Lung microvascular endothelial cell (primary cell): ENCODE measurements at places on chromosomes 13 and 19. TPM values are rescaled to one million over a fixed set of nuclear protein-coding genes. Genes with fewer than 3 reads are reported as not detected.

GRCh38 chr13:32728327-32728726 is 142.1 kb downstream of the PDS5B start:
- no peak for DNase-seq

The FXYD3 gene
- not detected in 2 replicates for total RNA-seq

The CRLF1 gene
- not detected in 2 replicates for total RNA-seq

DNA sequence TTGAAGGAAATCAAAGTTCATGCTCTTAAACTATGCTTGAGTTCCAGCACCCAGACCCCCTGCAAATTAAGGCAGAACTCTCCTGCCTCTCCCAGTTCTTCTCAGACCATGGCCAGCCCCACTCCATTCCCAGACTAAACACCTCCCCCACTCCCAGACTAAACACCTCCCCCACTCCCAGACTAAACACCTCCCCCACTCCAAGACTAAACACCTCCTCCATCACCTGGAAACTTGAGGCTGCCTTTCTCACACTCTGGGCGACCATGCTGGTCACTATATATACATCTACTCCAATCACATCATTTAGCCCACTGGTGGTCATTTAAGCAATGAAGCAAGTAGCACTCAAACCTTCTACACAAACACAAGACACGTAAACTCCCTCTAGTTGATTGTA is 57.2 kb downstream of the CAB39L start:
- no peak for DNase-seq

DNA sequence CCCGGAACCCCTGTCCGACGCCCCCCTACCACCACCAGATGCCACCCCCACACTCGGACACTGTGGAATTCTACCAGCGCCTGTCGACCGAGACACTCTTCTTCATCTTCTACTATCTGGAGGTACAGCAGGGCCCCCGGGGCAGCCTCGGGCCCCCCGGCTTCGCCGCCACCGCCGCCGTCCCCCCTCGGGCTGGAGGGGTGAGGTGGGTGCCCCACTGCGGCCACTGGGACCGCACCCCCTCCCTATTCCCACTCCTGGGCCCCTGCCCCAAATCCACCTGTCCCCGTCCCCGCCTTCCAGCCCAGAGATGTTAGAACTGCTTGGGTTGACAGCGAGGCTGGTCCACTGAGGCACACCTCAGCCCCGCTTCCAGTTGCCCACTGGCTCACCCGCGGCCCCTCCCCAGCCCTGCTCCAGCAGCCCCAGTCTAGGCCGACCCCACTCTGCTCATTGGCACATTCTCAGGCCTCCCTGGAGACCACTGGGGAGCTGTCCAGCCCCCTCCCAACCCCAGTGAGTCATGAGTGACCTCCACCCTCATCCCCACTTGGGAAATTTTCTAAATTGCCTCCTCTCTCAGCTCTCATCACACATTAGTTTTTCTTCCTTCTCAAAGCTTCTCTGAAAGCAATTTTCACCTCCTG is 6.5 kb downstream of the LENG1 start:
- no peak for DNase-seq

DNA sequence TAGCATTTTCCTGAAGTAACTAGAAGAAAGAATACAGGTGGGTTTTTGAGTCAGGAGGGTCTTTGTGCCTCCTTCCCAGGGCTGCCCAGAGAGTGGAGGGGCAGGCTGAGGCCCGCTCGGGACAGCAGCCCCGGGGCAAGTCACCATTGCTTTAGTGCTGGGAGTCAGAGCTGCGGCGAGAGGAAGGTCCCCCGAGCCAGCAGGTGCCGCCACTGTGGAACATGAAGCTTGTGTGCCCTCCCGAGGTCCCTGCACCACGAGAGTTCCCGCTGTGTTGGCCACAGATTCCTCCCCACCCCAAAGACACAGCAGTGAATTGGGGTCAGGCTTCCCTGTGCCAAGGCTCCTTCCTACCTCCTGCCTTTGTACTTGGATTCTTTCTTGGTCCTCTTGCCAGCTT is 50.9 kb upstream of the TEX29 start:
- no peak for DNase-seq

The TPTE2 gene
- total RNA-seq, result not detected in 2 replicates

GRCh38 chr13:73189776-73190175 is 131.0 kb downstream of the KLF5 start:
- no peak for DNase-seq

GRCh38 chr13:108827646-108828045 is 198.2 kb downstream of the MYO16 start:
- no peak for DNase-seq

- DNase-seq, result peak; percentile 23
Measured at GRCh38 chr19:54430306-54431254, 15.3 kb downstream of the TTYH1 start.

The ZNF773 gene
- total RNA-seq, result 6.1 and 9.9 TPM in 2 replicates

GRCh38 chr13:51793570-51794271 is 10.2 kb downstream of the DHRS12 start:
- peak; percentile 36 for DNase-seq

DNA sequence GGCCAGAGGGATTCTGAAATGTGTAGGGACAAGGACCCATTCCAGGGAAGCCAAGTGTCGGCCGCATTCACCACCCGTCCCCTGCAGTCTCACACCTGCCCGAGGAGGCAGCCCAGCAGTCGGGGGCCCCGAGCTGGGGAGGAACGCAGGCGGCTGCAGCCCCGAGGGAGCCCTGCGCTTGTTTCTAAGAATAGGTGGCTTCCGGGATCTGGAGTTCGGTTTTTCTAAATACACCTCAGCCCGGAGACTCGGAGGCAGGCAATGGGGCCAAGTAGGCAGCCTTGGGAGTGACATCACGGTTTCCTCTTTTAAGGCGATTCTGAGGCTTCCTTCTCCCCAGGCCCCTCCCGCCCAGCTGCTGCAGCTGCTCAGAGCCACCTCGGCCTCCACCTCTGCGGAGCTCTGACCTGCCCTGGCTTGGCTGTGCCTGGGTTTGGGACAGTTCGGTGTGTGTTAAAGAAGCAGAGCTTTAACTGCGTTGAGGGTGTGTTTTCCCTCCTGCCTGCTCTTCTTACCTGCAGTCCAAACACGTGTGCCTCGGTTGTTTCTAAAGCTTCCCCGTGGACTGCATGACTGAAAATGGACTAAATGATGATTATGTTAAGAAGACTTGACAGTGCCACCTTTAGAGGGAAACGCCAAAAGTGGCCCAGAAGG is 80.5 kb downstream of the COL4A2 start:
- DNase-seq, result peak; percentile 73

DNA sequence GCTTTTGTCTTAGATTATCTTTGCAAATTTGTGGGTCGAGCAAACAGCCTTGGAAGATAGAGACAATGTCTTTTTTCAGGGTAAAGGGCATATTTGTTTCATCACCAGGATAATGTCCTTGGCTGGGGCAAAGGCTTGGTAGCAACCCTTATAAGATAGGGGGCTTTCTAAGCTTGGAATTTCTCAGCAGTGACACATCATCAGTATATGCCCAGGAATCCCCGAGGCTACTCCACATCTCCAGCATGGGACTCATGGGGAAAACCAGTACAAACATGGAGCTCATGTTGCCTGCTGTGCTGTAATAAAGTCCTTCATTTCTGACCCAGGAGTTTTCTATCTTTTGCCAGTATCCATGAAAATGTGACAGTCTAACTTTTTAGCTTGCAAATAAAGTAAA is 77.1 kb downstream of the DCLK1 start:
- no peak for DNase-seq

DNA sequence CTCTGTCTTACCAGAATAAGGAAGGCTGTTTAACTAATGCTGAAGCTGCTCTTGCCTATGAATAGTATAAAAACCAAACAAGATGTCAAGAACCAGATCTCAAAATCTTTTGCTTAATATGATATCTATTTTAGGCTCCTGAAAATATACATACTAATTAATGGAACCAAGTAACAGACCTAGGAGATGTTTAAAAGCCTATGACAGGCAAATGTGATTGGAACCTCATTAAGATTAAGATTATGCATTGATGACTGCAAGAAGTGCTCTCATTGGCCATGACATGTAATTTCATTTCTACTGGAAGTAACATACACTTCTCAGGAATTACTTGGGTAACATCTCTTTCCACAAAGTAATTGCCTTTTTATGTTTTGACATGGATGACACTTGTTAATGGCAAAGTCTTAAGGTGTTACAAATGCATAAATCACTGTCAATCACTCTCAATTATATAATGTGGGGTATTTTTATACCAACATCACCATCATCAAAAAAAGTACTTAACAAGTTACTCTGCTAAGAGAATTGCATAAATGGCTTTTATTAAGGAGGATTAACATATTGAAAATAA is 326.9 kb upstream of the MIR17HG start:
- no peak for DNase-seq

- DNase-seq, result no peak
Measured at GRCh38 chr19:38993271-38993670, 17.7 kb upstream of the FBXO17 start.

DNA sequence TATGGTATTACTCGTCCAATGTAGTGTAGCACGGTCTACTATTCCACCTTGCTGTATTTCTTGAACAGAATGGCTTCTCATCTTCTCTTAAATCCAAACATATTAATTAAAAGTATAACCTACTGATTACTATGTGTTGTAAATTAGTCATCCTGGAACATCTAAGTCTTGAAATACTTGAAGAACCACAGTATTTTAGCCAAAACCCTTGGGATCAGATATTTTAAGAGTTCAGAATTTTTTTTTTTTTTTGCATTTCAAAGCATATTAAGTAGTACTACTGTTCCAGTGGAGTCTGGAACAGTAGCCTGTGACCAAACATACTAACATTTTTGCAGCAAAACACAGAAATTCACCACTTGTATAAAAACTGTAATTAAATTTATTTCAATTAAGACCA is 30.1 kb downstream of the ZC3H13 start:
- no peak for DNase-seq

- DNase-seq, result no peak
Measured at GRCh38 chr13:42221121-42221765, 50.7 kb upstream of the AKAP11 start.

DNA sequence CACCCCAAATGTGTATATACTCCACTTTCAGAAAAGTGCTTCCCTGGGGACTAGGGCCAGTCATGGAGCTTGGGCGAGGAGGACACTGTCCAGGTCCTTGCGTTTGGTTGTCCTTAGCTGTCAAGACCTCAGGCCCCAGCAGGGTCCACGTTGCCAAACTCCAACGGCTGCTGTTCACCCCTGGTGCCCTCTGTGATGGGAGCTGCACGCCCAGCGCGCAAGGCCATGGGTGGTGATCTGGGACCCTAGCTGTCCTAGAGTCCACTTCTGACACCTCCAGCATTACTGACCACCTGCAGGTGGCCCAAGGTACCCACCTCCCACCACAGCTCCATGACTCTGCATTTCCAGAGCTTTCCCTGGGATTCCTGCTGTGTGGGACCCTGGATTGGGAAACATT is 4.0 kb downstream of the LRP3 start:
- no peak for DNase-seq

DNA sequence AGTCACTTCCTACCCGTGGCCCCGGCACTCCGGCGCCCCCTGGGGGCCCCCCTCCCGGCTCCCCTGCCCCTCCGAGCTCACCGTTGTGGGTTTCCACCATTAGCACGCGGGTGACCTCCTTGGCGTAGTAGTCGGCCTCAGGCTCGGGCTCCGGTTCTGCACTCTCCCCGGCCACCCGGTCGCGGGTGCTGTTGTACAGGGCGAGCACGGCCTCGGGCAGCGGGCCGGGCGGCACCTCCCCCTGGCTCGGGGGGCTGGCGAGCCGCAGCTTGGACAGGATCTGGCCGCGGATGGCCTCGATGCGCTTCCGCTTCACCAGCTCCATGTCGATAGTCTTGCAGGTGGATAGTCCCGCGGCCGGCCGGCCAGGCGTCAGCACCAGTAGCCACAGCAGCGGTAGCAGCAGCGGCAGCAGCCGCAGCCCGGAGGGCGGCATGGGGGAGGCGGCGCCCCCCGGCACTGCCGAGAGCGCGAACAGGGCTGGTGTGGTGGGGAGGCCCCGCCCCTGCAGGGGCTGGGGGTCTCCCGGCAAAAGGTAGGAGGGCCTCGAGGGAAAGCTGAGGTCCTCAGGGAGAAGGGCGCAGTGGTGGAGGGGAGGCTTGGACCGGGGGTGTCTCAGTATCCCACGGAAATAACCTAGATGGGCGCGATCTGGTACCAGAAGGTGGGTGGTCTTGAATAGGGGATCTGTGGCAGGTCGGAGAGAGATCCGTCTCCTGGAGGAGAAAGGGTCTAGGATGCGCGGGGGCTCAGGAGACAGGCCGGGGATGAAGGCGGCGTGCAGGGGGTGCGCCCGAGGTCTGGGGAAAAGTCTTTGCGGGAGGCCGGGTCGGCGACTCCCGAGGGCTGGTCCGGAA is 885 bp downstream of the TGFB1 start:
- DNase-seq, result peak; percentile 66

GRCh38 chr13:30585748-30586262 is 31.9 kb upstream of the USPL1 start:
- no peak for DNase-seq

DNA sequence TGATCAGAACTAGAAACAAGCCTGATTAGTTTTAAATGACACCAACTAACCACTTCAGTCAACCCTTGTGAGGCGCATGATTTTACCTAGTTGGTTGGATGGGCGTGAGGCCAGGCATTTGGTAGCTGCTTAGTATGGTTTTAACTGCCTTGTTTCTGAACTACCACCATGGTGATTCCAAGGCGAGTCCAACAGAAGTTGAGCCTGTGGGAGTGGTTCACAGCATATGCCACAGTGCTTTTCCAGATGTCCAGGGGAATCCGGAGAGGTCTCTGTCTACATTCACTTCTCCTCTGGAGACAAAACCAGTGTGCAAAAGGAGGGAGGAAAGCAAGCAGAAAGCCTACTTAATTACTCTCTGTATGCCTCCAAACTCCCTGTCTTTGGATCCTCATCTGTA is 524.1 kb downstream of the GPC6 start:
- no peak for DNase-seq

GRCh38 chr13:48184260-48184659 is 48.7 kb upstream of the ITM2B start:
- DNase-seq, result no peak

The TEAD2 gene
- 51.4 and 57.1 TPM in 2 replicates for total RNA-seq

GRCh38 chr13:49395878-49396380 is 47.9 kb downstream of the CAB39L start:
- no peak for DNase-seq

The ZNF121 gene
- total RNA-seq, result 17.9 and 30.2 TPM in 2 replicates

DNA sequence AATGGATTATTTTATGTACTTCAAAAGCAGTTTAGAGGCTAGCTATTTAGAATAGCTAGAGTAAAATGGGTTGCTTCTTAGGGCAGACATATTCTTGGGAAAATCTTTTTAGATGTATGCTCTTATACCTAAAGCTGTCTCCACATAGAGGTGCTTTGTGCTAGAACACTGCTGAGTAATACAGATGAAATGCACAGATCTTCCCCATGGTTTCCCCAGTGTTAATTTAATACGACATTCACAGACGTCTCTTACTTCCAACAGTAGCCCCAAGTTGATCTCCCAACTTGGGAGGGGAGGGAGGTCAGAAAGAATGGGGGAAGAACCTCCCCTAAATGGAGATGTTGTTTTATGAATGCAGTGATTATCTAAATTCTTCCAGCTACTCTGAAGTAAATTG is 16.9 kb downstream of the NALCN start:
- DNase-seq, result peak; percentile 7

The MAMSTR gene
- under 0.01 and 0.22 TPM in 2 replicates for total RNA-seq

The STOML3 gene
- total RNA-seq, result not detected in 2 replicates
